ENCODE measurements at places on chromosomes 1 and 21.

DNA sequence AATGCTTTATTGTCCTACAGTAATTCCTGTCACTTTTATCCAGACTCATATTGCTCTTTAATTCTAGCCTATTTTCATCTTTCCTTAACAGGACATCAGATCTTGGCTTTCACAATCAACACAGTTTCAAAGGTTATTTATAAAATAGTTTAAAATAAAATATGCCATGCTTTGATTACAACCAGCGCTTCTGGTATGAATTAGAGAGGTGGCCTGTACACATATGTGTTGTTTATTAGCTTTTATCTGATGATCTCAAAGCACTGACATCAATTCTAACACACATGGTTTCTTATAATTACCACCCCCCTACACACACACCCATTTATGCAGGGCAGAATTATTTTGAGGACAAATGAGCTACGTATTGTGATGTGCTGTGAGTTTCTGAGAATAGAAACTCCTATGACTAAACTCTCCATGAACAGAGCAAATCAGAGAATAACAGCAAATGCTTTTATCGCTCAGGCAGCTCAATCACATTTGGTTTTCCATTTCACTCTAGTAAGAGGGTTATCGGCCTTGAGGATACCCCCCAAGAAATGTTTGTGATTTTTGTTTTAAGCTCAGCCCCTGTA, 18.0 kb downstream of the CD247 start:
- no peak for DNase-seq

DNA sequence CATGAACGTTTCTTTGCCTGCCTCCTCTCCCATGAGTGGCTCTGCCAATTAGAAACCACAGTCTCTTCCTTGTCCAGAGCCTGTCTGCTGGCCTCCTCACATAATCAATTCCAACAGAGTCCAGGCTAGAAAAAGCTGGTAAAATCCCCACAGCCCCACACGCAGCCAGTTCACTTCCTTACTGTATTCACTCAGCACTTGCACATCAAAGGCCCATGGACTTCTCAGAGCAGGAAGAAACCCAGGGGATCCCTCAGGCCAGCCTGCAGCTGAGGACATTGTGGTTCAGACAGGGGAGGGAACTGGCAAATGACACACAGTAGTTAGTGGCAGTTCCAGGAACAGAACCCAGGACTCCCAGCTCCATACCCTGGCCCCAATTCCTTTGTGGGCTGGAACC, 171.6 kb upstream of the EDN2 start:
- no peak for DNase-seq

- DNase-seq = peak; percentile 40
These were observed 69.0 kb downstream of the GRIK1 start for GRCh38 chr21:29870814-29871213.

DNA sequence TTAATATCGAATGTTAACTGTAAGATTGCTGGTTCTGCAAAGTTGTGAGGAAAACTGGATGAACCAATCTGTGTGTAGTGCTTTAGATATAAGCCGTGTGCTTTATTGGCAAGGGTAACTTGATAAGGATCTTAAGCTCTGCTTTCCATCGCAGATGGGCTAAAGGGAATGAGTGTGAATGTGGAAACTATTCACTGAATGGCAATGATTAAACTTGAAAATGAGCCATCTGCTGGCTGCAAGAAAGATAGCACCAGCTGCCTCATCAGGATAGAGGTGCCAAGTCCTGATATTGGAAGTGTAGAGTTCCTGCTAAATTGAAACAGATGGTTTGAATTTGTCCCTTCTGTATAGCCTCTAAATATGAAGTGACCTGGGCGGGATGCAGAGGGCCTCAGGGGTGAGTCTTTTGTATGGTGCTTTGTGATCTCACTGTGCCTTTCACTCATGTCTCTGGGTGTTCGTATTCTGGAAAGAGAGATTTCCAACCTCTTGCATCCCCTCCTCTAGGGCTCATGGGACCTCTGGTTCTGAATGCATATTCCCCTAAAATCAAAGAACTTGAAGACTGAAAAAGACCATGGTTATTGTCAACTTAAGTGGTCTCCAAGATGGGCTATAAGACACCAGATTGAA, 9.2 kb downstream of the FCRL3 start:
- DNase-seq = peak; percentile 79

GRCh38 chr1:246417152-246417812, 89.8 kb downstream of the SMYD3 start:
- peak; percentile 56 for DNase-seq

DNA sequence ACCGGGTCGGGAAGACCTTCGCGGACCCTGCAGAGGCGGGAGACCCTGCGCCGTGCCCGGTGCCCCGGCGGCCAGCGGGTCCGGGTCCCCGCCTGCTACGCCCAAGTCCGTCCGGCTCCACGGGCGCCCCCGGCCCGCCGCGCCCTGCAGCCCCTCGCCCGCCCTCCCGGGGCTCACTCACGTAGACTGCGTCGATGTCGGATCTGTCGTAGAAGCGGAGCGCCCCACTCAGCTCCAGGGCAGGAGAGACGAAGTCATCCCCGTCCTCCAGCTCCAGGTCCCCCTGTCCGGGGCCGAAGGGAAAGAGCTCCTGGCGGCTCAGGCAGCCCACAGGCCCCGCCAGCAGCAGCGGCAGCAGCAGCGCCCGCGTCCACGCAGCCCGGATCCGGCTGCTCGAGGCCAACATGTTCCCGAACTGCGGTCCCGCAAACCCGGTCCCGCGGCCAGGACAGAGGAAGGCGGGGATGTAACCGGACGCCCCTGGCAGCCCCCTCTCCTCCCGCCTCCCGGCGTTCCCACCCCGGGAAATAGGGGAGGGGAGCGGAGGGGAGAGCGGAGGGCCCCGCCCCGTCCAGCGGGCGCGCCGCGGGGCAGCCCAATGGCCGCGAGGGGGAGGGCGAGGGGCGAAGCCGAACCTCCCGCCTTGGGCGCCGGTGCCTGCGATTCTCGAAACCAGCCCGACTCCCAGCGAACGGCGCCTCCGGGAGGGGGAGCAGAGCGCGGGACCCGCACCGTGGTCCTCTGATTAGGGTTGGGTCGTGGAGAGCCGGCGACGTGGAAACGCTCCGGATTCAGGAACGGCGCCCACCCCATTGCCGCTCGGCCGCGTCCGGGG, at the start of gene NID1:
TSS of gene NID1 (minus strand) at position 417 of the 835 bp plus-strand sequence. CDS start at position 406, 11 bp downstream.
- peak; percentile 88 for DNase-seq

- no peak for DNase-seq
These were observed 171.0 kb downstream of the ZZZ3 start for GRCh38 chr1:77511440-77511840.
